ENCODE measurements at places on chromosomes 3 and 15.

GRCh38 chr15:25183581-25184251 lies 228.9 kb downstream of the SNRPN start:
- no peak for DNase-seq

DNA sequence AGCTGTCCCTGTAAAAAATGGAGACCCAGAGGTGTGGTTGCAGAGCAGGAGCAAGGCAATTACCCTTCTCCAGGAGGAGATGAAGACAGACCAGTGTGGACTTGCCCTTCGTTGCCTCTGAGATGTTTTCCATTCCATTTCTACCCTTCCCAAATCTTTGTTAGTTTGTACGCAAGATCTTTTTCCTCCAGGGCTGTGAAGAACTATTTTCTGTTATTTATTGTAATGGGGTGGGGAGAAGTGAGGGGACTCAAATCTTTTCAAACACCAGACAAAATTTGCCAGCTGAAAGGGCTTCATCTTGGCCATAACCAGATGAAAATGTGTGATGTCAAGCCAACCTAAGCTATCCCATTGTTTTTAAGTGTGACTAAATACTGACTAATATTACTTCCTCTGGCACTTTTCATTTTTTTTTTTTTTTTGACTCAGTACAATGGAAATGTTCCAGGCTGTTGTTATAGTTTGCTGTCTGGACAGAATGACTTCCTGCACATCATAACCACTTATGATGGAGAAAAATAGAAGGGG lies 271.3 kb upstream of the TPRG1 start:
- peak; percentile 83 for DNase-seq

- no peak for DNase-seq
Measured at GRCh38 chr15:67854358-67854757, 14.5 kb upstream of the RNU6-1 start.

- DNase-seq, result no peak
Measured at GRCh38 chr3:77795013-77795412, 755.1 kb downstream of the ROBO2 start.

DNA sequence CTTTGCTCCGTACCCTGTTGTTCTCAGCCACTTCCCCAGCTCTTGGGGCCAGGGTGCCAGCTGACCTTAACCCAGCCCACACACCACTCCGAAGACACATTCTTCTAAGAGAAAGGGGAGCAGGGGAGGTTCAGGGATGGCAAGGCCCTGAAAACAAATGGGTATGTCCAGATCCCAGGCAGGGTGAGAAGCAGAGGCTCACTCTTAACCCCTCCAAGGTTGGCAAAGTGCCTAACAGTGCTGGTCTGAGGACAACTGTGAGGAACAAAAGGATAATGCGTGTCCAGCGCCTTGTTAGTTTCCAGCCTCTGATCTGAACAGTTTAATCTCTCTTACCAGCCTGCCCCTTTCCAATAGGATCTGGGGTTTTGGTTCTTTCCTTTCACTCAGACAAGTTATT lies 1.5 kb downstream of the TMEM44 start:
- DNase-seq, result no peak

GRCh38 chr3:143307613-143308183 lies 188.1 kb downstream of the CHST2 start:
- DNase-seq, result peak; percentile 40

DNA sequence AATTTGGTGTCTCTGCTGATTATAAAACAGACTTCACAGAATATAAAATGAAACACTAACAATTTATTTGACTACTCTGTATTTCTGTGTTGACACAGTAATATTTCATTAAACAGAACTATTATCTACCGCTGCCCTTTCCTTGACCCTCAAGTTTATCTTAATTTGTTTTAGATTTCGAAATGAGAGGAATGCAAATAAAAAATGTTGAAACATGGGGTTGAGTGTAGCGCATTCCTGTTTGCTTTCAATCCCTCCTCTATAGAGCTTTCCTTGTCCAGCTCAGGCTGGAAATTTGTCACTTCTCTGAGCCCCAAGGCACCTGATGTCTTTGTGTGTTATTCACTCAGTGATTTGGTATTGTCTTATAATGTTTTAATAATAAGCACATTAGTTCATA lies 550.2 kb downstream of the ZBBX start:
- no peak for DNase-seq

GRCh38 chr3:141308588-141309218 lies 59.6 kb upstream of the ZBTB38 start:
- DNase-seq, result peak; percentile 46

GRCh38 chr15:42133886-42134502 lies 22.4 kb downstream of the PLA2G4F start:
- peak; percentile 27 for DNase-seq

GRCh38 chr15:47954196-47954595 lies 166.6 kb upstream of the SLC24A5 start:
- no peak for DNase-seq

- peak; percentile 5 for DNase-seq
Measured at GRCh38 chr3:122105626-122106025, 50.5 kb downstream of the CD86 start.

DNA sequence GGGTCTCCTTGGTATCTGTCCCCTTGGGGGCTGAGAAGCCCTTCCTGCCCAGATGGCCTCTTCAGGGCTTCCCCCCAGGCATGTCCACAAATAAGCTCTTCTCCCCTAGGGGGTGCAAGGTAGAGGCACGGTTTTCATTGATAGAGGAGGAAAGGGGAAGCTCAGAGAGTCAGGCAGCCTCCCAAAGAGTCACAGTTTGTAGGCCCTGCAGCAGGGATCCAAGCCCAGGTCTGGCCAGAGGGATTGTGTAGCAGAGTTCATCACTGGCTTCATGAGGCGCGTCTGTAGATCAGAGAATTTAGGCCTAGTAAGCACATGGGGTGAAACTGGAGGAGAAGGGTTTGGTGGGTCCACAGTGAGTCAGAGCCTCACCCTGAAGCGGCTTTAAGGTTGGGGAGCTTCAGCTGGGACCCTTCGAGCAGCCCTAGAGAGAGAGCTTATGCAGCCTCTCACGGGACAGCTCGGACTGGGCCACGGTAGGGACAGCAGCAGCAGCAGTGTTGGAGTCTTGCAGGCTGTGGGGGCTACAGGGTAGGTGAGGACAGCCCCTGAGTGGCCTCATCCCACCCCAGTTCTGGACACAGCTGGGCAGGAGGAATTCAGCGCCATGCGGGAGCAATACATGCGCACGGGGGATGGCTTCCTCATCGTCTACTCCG lies 37.5 kb upstream of the ESYT3 start:
- no peak for DNase-seq

DNA sequence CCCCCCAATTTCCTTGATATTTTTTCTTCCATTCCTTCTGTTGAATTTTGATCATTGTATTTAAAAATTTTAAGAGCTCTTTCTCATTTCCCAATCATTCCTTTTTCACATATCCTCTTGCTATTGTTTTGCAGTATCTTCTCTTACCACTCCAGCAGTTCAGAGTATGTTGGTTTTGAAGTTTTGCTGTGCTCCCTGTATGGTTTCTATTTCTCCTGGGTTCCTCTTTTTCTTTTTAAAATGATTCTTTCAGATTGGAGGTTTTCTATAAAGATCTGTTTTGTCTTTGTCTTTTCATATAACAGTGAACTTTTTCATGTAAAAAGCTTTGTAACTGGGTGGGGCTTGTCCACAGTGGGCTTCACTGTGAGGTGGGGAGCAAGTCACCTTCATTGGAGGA lies 12.8 kb downstream of the USP3 start:
- DNase-seq, result no peak

DNA sequence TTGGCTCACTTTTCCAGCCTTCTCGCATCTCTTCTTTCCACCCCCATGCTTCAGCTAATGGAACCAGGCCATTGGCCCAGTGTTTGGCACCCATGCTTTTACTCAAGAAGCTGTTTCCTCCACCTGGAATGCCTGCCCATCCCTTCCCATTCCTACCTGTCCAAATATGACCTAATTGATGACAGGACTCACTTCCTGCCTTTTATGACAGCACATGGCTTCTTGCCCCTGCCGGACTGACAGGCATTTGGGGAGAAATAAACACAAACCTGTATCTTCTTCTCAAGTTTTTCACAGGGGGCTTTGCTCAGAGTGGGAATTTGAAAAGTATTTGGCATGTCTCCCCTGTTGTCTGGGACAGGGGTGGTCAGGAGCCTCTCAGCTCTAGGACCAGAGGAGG lies 120.1 kb downstream of the ABHD5 start:
- no peak for DNase-seq
